ENCODE measurements at places on chromosomes 3 and 15. TPM values are rescaled to one million over a fixed set of nuclear protein-coding genes. Genes with fewer than 3 reads are reported as not detected.
A peak's percentile ranks its signal among the peaks of the same experiment; 100 is the strongest.

DNA sequence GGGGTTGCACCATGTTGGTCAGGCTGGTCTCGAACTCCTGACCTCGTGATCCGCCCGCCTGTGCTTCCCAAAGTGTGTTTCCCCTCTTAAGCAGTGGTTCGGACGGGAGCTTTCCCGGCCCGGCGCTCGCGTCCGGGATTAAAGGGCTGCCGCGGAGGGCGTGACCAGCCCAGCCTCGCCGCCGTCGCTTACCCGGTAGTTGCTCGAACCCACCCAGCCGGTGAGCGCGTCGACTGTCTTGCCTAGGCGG lies 513 bp downstream of the CLASP2 start:
- H3K4me1 ChIP-seq, result peaks cover 11% of the 10 kb centered on the region
- peak overlapping the region; percentile 90 for H3K4me3 ChIP-seq

DNA sequence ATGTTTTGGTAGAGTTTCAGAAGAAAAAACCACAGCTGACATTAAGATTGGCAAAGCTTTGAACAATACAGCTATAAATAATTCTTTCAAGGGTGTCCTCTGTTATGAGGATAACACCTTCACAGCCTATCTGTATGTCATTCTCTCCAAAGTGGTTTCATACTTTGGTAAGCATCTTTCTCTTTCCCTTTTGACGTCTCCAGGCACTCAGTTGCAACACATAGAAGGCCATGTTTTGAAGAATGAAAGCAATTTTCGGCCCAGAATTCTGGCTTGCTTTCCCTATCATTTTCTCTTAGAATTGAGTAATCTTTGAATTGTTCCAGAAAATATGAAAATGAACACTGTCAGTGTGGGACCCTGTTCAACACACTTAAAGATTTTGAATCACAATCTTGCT lies 200.0 kb upstream of the CBLB start:
- no peaks in the 10 kb centered on the region for H3K4me1 ChIP-seq
- H3K27me3 ChIP-seq, result no peaks in the 10 kb centered on the region
- H3K4me3 ChIP-seq, result no peak overlapping the region
- DNase-seq, result no peak
- no peak overlapping the region for H3K27ac ChIP-seq

GRCh38 chr15:79307251-79307650 lies 3.7 kb upstream of the TMED3 start:
- H3K4me3 ChIP-seq, result no peak overlapping the region
- H3K27ac ChIP-seq, result no peak overlapping the region
- no peaks in the 10 kb centered on the region for H3K36me3 ChIP-seq
- peaks cover 3% of the 10 kb centered on the region for H3K4me1 ChIP-seq
- DNase-seq, result no peak

DNA sequence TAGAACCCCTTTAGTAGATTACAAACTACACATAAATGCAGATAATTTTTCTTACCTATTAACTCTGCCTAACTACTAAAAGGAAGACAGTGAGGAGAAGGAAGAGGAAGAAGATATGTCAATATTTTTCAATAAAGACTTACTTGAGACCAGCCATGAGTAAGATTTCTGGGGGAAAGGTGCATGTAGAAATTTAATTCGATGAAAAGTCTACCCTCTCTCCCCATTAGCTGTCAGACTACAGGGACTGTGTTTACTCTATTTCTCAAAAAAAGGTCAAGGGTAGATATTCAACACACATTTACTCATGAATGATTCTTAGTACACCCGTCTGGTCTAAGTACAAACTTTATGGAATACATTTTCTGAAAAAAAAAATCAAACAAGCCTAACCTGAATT lies 6.8 kb downstream of the TSPAN3 start:
- no peaks in the 10 kb centered on the region for H3K27me3 ChIP-seq
- H3K36me3 ChIP-seq, result no peaks in the 10 kb centered on the region
- H3K4me3 ChIP-seq, result no peak overlapping the region
- no peak for DNase-seq
- H3K27ac ChIP-seq, result no peak overlapping the region
- H3K4me1 ChIP-seq, result peaks cover 42% of the 10 kb centered on the region

DNA sequence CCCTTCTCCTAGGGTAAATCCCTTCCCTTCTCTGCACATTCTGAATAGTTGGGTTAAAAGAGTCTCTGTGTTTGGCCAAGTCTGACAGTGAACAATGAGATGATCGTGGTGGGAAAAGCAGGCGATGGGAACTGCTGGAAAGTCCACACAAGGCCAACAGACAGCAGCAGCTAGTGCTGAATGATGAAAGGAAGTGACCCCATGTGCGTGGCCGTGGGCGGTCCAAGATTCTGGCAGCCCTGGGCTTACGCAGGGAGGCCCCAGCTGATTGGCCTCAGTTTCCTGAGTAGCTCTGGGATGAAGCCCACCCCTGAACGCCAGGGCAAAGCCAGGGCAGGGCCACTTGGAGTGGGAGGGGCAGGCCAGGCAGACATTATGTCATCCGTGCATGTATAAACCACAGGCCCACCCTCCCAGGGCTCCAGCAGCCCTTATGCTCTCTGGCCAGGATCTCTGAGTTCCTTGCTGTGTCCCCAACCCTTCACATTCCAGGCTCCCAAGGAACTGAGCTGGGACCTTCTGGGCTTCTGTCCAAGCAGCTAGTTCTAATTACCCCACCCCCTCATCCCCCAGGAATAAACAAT lies 57.8 kb downstream of the CDC25A start:
- no peaks in the 10 kb centered on the region for H3K27me3 ChIP-seq
- no peak overlapping the region for H3K27ac ChIP-seq
- 0 out of 2 replicates have a peak, but pooled peaks cover 2% of the 10 kb centered on the region for H3K4me1 ChIP-seq
- no peak overlapping the region for H3K4me3 ChIP-seq
- DNase-seq, result no peak

- no peaks in the 10 kb centered on the region for H3K4me1 ChIP-seq
- DNase-seq, result no peak
- no peaks in the 10 kb centered on the region for H3K36me3 ChIP-seq
- H3K27me3 ChIP-seq, result no peaks in the 10 kb centered on the region
- H3K27ac ChIP-seq, result no peak overlapping the region
These were observed 19.8 kb upstream of the USP3 start for GRCh38 chr15:63484433-63485186.

- peak overlapping the region; percentile 44 for H3K27ac ChIP-seq
- H3K36me3 ChIP-seq, result no peaks in the 10 kb centered on the region
- no peak overlapping the region for H3K4me3 ChIP-seq
- peaks cover 25% of the 10 kb centered on the region for H3K4me1 ChIP-seq
- DNase-seq, result no peak
These were observed 11.5 kb downstream of the SEMA3F start for GRCh38 chr3:50166620-50167019.

- H3K4me3 ChIP-seq, result no peak overlapping the region
- H3K27me3 ChIP-seq, result no peaks in the 10 kb centered on the region
- no peaks in the 10 kb centered on the region for H3K36me3 ChIP-seq
- H3K27ac ChIP-seq, result no peak overlapping the region
These were observed 52.6 kb upstream of the SEC61A1 start for GRCh38 chr3:127999509-128000106.

GRCh38 chr15:31340047-31340446 lies 13.4 kb downstream of the KLF13 start:
- H3K27me3 ChIP-seq, result no peaks in the 10 kb centered on the region
- no peak for DNase-seq
- no peak overlapping the region for H3K4me3 ChIP-seq

DNA sequence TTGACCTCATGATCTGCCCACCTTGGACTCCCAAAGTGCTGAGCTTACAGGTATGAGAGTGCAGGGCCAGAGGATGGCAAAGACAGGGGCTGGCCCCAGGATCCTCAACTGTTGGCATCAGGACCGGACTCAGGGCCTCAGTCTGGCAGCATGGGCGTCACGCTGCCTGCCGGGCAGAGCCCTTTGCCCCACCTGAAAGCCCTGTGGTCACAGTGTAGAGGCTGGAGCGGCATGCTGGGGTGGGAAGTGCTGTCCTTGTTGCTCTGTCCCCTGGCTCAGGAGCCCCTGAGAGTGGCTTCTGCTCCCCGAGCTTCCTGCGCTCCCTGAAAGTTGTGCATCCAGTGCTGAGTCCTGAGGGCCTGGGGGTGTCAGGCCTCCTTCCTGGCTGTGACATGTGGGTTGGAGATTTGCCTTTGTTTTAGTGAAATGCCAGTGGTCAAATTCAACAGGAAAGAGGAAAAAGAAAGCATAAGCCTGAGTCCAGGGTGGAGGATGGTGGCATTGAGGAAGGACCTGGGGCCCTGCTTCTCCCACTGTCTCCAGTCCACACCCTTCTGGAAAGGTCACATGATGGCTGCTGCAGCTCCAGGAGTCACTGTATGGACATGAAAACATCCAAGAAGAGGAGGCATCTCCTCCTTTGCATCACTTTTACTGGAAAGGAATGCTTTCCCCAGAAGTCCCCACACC lies 147.2 kb downstream of the OR4M2 start:
- no peaks in the 10 kb centered on the region for H3K36me3 ChIP-seq
- H3K4me3 ChIP-seq, result no peak overlapping the region
- no peaks in the 10 kb centered on the region for H3K27me3 ChIP-seq
- no peak overlapping the region for H3K27ac ChIP-seq

The BCL2A1 gene
- total RNA-seq, result not detected

The IL17RB gene
- total RNA-seq, result 30.0 TPM

The BNIP2 gene
- 56.0 TPM for total RNA-seq

The PLAAT1 gene
- 1.5 TPM for total RNA-seq

The C3orf70 gene
- 11.2 TPM for total RNA-seq

The ZNF619 gene
- total RNA-seq, result 6.8 TPM

The TUSC7 gene
- not detected for total RNA-seq

The TUSC2 gene
- total RNA-seq, result 34.9 TPM

The SLC28A2 gene
- total RNA-seq, result 0.11 TPM

The CYP1A2 gene
- total RNA-seq, result not detected

The LYZL4 gene
- not detected for total RNA-seq

Measured in Caco-2 (cell line).